ENCODE measurements at places on chromosomes 2 and 18. TPM values are rescaled to one million over a fixed set of nuclear protein-coding genes. Genes with fewer than 3 reads are reported as not detected.

DNER gene
- not detected for total RNA-seq

DNA sequence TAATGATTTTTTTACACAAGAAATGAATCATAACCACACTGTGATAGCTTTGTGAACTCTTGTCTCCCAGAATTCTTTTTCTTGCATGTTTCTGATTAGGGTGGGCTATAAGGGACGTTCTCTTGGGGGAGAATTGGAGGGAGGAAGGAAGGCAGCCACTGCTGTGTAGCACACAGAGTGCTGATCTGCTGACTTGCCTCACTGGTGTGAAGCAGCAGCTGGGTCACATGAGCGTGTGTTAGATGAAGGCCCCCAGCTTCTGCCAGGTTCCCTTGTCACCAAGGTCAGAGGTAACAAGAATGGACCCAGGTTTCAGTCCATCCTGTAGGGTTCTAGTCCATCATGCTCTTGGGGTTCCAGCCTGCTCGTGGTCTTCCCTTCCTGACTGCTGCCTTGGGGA lies 107.4 kb upstream of the GLI2 start:
- DNase-seq, result no peak

- DNase-seq, result no peak
Measured at GRCh38 chr2:99150706-99151105, 4.0 kb downstream of the TSGA10 start.

- DNase-seq, result no peak
Measured at GRCh38 chr2:54964271-54964670, 86.0 kb downstream of the RTN4 start.

EML6 gene
- total RNA-seq, result 3.0 TPM

DNA sequence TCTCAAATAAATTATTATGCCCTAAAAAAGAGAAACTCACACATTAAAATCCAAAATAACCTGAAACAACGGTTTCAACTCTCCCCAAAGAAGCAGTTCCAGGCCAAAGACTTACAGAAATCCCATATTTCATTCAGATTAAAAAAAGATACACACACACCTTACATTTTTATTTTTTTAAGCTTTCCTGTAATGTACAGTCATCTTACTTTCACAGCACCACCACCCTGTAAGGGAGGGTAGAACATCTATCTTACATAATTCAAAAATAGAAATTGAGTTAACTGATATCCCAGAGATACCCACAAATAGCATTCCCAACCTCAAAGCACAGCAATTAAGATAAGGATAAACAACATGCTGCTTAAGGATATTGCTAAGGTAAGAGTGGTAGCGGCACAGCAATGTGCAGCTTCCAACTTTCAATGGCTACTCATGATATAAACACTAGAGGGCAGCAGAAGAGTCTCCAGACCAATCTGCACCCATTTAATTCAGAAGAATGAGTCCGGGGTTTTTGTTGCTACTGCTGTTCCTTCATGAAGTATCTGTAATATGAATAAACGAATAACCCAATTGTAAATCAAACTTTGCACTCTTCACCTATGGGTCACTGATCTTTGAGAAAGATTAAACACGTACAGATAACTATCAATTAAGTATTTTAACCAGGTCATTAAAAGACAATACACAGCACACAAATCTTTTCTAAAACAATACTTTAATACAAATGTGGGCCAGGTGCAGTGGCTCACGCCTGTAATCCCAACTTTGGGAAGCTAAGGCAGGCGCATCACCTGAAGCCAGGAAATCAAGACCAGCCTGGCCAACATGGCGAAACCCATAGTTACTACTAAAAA lies 11.3 kb downstream of the GFPT1 start:
- no peak for DNase-seq

- no peak for DNase-seq
Measured at GRCh38 chr2:66930339-66931220, 466.6 kb upstream of the ETAA1 start.

DNA sequence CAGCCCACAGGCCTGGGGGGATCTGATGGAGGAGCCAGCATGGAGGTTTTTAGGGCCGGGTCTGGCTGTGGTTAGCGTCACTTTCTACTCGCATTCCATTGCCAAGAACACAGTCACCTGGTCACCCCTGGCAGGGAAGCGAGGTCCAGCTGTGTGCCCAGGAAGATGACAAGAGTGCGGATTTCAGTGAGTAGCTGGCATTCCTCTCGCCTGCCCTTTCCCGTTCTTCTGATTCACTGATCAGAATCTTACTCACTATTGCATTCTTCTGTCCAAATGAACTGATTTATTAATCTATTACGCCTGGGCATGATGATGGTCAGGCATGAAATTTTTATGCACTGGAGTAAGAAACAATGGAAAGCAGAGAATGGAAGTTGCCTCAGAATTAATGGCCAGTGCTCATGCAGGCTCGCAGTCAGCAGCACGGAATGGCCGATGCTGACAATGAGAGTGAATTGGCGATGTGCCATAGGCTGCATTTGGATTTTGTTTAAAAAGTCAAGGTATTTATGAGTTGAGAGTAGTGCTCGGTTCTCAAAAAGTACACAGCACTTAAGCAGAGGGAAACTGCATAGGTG lies 76.4 kb upstream of the MGAT5 start:
- DNase-seq, result no peak

SLC39A10 gene
- total RNA-seq, result 7.5 TPM

DNA sequence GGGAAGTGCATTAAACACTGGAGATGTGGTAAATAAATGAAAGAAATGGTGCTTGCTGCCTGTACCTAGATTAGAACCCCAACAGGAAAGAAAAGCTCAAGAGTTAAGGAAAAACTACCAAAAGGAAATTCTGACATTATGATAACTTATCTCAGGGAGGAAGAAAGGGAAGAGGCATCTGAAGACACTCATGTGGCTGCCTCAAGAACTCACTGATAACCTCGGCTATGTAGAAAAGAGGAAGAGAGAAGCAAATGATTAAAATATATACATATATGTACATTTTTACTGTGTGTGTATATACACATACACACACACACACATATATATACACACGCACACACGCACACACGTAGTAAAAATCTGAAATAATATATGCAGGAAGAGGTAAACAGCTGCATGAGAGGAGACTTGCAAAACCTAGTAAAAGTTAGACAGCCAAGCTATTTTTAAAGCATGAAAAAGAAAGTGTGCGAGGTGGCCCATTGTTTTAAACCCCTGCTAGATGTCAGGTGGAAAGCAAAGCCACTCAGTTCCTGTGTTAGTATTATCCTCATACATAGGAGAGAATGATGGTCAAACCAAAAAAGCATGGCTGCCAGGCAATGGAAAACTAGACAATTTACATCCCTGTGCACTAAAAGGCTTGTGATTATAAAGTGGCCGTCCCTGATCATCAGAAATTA lies 483.0 kb upstream of the NRP2 start:
- no peak for DNase-seq

DNA sequence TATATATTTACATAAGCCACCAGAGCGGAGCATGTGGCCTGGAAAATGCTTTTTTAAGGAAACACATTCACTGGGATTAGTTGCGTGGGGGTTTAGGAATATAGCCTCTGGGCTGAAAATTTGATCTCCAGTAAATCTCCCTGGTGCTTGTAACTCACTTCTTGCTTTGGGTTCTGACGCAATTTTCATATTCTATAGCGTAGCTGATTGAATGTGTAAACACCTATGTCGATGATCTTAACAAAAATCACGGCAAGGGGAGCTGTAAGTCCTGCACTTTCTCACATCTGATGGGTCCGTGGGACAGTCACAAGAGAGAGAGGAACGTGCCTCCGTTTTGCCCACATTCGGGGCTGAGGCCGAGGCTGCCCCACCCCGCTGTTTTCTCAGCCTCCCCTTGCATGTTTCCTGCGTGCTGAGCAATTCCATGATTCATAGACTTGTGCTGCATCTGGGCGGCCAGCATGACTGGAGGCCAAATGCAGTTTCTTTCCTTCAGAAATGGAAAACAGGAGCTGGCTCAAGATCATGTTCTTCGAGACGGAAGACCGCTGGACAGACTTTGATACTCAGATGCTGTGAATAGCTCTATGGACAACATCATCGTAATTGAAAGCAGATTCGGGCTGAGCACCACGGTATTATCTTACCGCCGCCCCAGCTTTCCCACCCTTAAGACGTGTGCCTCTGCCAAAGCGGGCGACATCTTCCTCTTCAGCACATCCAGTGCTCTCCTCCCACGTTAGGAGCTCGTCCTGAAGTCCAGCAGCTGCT lies 109.2 kb downstream of the TMEM18 start:
- DNase-seq, result no peak

DUSP2 gene
- 2.8 TPM for total RNA-seq

DNA sequence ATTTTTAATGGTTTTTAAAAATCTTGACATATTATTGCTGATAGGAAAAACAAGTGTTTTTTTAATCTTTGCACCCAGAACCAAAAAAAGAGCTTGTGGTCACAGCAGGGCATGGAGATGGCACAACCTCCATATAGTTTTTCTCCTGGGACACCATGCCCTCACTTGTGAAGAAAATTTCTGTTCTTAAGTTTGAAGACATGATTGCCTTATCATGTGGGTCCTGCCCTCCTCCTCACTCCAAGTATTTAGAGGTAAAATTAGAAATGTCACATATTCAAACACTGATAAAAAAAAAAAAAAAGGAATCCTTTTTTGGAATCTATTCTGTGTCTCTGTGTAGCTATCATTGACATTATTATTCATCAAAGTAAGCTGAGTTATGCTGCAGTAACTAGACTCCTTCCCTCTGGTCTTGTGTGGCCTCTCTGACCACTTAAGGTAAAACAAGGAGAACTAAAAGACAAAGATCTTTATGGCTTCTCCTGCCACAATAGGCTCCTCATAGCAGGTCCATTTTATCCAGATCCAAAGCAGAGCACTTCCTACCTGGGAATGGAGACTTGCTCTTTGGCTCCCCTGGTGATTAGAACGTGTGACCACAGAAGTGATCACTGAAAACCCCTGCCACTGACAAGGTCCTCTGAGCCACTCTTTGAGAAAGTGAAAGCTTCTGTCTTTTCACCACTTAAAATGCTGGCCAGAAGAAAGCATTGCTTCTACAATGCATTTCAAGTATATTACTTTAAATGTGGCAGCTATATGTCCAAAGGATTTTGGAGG lies 19.8 kb downstream of the ADD2 start:
- no peak for DNase-seq

DNA sequence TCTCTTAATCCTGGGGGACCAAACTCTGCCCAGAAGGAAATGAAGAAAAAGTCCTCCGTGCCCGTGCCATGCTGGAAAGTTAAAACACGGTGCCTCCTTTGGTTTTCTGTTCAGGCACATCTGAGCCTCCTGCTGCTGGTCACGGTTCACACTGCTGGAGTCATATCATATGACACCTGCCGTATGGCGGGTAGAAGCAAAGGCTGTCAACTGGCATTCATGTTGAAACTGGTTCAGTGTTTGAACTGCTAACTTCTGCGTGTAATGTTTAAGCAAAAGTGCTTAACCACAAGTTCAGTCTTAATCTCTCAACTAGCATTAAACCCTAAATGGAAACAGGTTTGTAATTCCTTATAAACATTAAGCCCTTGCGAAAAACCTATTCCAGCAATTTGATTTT lies 3.1 kb downstream of the STK39 start:
- DNase-seq, result no peak

ANKRD30BL gene
- 0.08 TPM for total RNA-seq

- DNase-seq, result no peak
Measured at GRCh38 chr18:55073116-55073515, 113.9 kb upstream of the CCDC68 start.

- no peak for DNase-seq
Measured at GRCh38 chr2:24702800-24703199, 90.4 kb downstream of the PTRHD1 start.

- DNase-seq, result no peak
Measured at GRCh38 chr2:113213061-113213930, 39.5 kb downstream of the PSD4 start.

GRCh38 chr2:86370579-86370978 lies 33.2 kb upstream of the REEP1 start:
- no peak for DNase-seq

PLCL1 gene
- total RNA-seq, result 0.59 TPM

DNA sequence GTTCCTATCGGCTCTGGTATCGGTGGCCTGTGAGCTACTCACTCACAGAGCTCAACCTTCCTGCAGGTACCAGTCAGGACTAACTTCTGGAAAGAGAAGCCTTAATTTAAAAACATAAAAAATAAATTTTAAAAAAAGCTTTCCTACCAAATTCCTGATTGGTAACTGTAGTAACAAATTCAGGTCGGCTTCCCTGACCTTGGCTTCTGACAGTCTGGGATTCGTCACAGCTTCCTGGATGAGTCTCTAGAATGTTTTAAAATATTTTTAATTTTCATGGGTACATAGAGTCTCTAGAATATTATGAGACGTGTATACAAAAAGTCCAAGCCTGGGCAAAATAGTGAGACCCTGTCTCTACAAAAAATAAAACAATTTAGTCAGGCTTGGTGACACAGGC lies 45.0 kb upstream of the MTCL1 start:
- DNase-seq, result no peak

MC5R gene
- total RNA-seq, result not detected

MPPE1 gene
- total RNA-seq, result 31.0 TPM

GRCh38 chr2:46025676-46026075 lies 271.5 kb upstream of the EPAS1 start:
- DNase-seq, result no peak

CCBE1 gene
- 2.6 TPM for total RNA-seq

KIF5C gene
- total RNA-seq, result 0.25 TPM

DNA sequence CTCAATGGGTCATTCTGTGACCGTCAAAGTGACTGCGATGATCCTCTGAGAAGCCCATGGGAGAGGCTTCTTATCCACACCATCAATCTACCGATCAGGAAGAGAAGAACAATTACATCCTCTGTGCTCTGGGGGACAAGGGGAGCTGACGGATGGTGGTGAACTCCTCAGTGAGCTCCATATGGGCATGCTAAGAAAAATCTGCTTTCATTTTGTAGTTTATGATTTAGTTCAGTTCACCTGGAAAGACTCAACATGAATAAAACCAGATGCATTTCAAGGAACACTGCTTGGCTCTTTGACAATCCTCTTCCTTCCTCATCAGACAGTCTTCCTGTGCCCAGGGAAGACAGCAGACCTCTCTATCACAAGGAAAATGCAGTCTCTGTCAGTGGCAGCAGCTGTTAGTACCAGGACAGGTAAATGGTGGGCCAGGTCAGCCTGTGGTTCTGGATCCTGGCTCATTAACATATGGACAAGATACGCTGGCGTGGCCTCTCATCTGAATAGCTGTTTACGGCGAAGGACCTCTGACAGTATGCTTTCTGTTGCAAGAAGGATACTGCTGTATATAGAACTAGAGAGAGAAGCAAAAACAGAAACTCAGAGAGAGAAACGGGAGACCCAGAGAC lies 176.9 kb downstream of the BCL2 start:
- no peak for DNase-seq

DNA sequence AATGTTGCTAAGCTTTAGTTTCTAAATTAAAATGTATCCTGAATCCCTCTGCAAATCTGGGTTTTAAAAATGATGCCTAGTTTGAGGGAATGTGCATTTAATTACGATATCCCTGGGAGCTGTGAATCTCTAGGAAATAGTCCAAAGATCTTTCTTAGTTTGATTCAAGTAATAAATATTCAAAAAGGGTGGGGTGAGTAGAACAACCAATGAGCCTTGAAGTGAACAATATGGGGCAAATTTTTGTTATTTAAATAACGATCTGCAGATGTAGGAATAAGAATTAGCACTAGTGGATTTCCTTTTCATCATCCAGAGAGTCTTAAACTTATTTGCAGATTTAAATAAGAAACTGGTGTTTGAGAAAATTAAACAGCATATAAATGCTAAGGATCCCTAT lies 106.3 kb downstream of the ACVR1 start:
- no peak for DNase-seq

MGAT5 gene
- 12.7 TPM for total RNA-seq

NPPC gene
- not detected for total RNA-seq
